ENCODE measurements at places on chromosomes 12 and 14.
A peak's percentile ranks its signal among the peaks of the same experiment; 100 is the strongest.

DNA sequence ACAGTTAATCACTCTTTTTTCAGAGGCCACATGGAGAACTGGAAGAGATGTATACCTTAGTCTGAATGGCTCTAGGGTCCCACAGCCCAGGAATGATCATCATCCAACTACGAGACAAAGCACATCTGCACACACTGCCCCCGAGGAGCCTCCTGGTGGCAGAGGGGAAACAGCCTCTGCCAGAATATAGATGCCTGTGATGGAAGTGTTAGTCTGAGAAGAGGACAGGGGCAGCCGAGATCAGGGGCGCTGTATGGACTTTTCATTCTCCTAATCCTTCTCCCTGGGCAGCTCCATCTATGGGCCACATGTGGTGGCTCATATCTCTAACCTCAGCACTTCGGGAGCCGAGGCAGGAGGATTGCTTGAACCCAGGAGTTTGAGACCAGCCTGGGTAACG is 82.8 kb upstream of the CAPRIN2 start:
- no peak for DNase-seq

DNA sequence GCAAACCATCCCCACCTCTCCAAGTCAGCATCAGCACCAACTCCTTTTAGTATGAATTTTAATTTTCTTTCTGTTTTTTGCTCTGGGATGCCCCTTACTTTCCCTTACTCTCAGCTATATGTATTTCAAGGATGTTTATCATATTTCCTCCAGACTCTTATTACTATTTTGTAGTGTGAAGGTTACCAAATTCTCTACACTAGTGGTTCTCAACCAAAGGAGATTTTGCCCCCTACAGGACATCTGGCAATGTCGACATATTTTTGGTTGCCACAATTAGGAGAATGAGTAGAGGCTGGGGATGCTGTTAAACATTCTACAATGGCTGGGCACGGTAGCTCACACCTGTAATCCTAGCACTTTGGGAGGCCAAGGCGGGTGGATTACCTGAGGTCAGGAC is 29.1 kb upstream of the SOS2 start:
- peak; percentile 24 for DNase-seq

GRCh38 chr12:30531731-30532678 is 163.7 kb downstream of the IPO8 start:
- DNase-seq: no peak

DNA sequence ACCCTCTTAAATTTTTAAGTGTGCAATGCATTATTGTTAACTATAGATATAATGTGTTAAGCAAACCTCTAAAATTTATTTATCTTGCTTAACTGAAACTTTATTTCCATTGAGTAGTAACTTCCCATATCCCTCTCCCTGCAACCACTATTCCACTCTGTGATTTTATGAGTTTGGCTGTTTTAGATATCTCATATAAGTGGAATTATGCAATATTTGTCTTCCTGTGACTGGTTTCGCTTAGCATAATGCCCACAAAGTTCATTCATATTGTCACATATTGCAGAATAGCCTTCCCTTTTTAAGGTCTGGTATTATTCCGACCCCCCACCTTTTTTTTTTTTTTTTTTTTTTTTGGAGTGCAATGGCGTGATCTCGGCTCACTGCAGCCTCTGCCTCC is 247.6 kb downstream of the EMP1 start:
- DNase-seq: no peak

- no peak for DNase-seq
These were observed 34.2 kb downstream of the TBX5 start for GRCh38 chr12:114371733-114372132.

GRCh38 chr14:74685921-74686678 is 26.8 kb downstream of the AREL1 start:
- no peak for DNase-seq

DNA sequence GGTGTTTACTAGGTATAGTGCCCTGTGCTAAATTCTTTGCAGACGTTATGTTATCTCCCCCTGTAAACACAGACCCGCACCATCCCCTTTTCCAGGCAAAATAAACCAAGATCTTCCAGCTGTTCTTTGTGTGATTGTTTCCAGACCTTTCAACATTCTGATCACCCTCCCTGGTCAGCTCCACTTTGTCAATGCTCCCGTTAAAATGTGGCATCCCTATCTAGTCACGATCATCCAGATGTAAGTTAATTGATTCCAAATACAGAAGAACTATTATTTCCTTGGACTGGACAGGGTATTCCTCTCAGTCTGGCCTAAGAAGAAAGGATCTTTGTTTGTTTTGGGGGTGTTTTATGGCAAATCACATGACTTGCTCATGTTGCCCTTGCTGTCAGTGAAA is 127.6 kb upstream of the ARID2 start:
- DNase-seq: no peak

- peak; percentile 45 for DNase-seq
These were observed 208.0 kb downstream of the SLC41A2 start for GRCh38 chr12:104750061-104750460.

- no peak for DNase-seq
These were observed 115.2 kb upstream of the MAP1LC3B2 start for GRCh38 chr12:116443821-116444589.

DNA sequence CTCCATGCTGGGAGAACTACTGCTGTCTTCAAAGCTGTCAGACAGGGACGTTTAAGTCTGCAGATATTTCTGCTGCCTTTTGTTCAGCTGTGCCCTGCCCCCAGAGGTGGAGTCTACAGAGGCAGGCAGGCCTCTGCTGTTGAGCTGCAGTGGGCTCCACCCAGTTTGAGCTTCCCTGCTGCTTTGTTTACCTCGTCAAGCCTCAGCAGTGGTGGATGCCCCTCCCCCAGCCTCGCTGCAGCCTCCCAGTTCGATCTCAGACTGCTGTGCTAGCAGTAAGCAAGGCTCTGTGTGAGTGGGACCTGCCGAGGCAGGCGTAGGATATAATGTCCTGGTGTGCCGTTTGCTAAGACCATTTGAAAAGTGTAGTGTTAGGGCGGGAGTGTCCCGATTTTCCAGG is 31.4 kb upstream of the RFX4 start:
- no peak for DNase-seq

- no peak for DNase-seq
These were observed 2.3 kb downstream of the SLC48A1 start for GRCh38 chr12:47775100-47775911.

- DNase-seq: peak; percentile 47
These were observed 126.6 kb downstream of the BCAT1 start for GRCh38 chr12:24822121-24822899.

DNA sequence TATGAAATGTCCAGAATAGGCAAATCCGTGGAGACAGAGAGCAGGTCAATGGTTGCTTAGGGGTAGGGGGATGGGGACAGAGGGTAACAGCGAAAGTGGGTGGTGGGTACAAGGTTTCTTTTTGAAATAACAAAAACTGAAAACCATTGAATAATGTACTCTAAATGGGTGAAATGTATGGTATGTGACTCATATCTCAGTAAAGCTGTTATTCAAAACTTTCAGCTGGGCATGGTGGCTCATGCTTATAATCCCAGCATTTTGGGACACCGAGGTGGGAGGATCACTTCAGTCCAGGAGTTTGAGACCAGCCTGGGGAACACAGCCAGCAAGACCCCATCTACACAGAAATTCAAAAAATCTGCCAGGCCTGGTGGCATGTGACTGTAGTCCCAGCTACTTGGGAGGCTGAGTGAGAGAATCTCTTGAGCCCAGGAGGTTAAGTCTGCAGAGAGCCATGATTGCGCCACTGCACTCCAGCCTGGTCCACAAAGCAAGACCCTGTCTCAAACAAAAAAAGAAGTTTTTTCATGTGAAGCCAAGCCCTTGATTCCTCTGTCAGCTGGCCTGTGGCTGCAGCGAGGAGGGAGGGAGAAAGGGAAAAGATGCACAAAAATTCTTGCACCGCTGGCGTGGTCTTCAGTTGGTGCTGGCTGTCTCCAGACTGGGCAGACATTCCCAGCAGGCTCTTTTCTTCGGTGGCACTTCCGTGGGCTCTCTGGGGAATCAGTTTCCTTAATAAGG is 248.2 kb downstream of the SLC41A2 start:
- DNase-seq: peak; percentile 59

GRCh38 chr14:61429316-61429715 is 107.9 kb downstream of the PRKCH start:
- DNase-seq: no peak

- no peak for DNase-seq
These were observed 174.2 kb downstream of the PPM1H start for GRCh38 chr12:62760779-62761178.

- peak; percentile 10 for DNase-seq
These were observed 25.7 kb downstream of the METTL25 start for GRCh38 chr12:82383930-82384552.

- DNase-seq: no peak
These were observed 74.4 kb upstream of the CLEC14A start for GRCh38 chr14:38330275-38330674.

DNA sequence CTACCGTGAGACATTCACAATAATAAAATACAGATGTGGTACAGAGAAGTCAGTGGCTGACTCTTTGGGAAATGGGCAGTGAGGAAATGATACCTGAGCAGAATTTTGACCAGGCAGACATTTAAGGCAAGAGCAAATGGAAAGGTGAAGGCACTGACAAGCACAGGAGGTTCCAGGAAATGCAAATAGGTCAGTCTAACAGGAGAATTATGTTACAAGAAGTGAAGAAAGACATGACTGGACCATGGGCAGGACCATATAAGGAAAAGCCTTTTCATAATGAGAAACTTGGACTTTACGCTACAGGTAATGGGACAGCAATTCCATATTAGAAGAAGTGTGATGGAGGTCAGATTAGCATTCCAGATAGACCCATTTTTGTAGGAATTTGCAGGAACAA is 338.9 kb downstream of the PDZRN4 start:
- DNase-seq: no peak

DNA sequence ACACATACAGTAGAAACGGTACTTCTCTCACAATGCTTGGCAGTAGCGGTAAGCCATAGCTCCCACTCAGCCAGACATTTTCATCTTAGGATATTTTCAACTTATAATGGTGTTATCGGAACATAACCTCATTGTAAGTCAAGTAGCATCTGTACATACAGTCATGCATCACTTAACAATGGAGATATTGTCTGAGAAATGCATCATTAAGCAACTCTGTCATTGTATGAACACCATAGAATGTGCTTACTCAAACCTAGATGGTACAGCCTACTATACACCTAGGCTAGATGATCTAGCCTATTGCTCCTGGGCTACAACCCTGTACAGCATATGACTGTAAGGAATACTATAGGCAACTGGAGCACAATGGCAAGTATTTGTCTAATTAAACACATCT is 40.8 kb downstream of the RPS6KA5 start:
- no peak for DNase-seq

GRCh38 chr14:64790478-64790877 is 86.3 kb downstream of the PLEKHG3 start:
- no peak for DNase-seq
